ENCODE measurements at places on chromosomes 7 and 10. TPM values are rescaled to one million over a fixed set of nuclear protein-coding genes. Genes with fewer than 3 reads are reported as not detected.

The RAB11FIP2 gene
- 17.6 TPM for total RNA-seq

The IRF5 gene
- total RNA-seq: 4.1 TPM

The CDK14 gene
- total RNA-seq: 62.1 TPM

The ITIH2 gene
- total RNA-seq: not detected

The EN2 gene
- 0.11 TPM for total RNA-seq

- no peak for DNase-seq
Observed at GRCh38 chr7:141144921-141145629, 71.2 kb downstream of the TMEM178B start.

- no peak for DNase-seq
Observed at GRCh38 chr7:27248911-27249723, 6.5 kb downstream of the EVX1 start.

DNA sequence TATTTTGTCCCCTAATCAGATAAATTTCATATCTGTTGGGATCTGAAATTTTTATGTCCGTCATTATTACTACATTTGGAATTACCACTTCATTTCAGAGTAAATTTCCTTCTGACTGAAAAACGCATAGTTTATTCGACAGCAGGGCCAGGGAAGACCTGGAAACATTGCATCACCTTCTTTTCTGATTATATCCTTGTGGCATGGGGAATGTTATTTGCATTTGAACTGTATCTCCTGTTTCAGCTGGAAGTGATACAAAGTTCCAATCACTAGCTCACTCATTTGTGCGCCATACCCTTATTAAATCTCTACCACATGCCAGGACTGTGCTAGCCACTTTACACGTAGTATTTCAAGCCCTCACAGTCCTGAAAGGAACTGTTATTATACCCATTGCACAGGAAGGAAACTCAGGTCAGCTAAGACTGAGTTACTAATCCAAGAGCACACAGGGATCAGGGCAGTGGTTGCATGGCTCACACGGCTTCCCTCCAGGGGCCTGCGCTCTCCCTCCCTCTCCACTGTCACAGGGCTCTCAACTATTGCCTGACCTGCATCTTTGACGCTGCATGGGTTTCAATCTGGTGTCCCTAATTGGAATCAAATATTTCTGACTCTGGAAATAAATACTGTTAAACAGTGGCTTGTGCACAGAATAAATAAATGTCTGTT lies 84.4 kb upstream of the NANOS1 start:
- DNase-seq: no peak

DNA sequence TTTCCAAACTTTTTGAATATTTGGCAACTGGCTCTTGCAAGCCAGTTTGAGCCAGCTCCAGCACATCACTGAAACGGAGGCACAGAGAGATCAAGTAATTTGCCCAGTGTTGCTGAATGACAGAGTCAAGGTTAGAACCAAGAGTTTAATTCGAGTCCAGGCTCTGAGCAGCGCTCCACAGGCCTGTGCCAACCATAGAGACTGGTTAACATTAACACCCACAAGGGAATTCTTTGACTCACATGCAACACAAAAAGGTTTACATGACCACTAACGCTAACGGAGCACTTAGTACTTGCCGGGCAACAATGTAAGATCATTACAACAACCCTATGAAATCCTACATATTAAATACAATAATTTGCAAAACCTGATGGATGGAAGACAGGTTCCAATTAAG lies 1.5 kb downstream of the RGS10 start:
- no peak for DNase-seq

DNA sequence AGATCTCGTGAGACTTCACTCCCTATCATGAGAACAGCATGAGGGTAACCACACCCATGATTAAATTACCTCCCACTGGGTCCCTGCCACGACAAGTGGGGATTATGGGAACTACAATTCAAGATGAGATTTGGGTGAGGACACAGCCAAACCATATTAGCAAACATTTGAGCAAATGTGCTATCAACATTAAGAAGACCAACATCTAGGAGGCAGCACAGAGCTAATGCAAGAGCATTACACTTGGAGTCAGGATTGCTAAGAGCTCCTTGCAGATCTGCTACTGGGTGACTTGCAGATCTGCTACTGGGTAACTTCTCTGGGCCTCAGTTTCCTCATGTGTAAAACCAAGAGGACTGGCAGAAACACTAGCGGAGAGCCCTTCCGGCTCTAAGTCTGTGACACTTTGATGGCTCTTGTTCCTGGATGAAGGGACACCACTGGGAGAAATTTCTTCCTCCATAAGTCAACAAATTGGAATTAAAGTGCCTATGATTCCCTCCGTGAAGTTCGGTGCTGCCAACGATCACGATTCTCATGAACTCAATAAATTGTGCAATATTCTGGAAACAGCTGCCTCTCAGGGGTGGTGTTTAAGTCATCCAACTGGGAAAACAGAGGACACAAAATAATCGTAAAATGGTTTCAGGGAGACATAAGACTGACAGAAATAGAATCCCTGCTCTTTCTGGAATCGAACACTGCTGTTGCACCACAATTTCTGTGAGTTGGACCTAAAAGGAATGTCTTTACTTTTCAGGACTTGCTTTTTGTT lies 115.8 kb upstream of the ITGB1 start:
- peak; percentile 24 for DNase-seq

DNA sequence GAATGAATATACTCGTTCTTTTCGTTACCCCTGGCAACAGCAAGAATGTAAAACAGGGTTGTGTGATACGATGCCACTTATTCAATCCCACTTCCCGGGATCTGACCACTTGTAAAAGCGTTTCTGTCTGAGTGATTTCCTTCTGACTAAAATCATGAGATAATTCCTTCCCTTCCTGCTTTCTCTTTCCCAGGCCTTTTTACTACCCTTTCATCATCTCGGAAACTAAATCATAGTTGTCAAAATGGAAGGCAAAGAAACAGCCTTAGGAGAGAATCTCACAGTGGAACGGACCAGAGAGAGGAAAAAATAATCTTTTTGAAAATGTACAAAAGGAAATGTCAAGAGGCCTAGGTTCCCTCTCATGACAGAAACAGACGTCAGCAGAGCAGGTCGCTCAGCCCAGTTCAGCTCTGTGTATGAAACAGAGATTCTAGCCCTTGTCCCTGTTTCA lies 29.8 kb downstream of the DIP2C start:
- peak; percentile 7 for DNase-seq

DNA sequence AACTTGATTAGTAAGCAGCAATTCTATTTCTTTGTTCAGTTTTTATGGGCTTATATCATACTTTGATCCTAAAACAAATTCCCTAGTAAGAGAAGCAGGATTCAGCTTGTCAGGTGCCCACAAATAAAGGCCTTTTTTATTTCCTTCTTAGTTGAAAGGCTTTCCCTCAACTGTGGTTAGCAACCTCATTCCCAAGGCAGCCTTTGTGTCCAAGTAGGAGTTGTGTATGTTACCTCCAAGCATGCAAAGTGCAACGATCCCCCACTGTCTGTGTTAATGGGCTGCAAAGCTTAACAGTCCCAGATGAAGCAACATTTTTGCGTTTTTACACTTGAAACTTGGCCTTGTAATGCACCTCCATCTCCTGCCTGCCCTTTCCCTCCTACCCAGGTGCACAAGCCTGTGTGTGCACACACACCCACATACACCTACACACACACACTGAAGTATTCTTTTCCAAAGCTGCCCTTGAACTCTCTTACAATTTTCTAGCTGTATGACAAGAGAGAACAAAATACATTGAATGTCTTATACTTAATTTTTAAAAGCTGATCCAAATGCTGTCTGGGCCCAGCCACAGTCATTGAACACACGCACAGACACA lies 278.2 kb downstream of the SNX13 start:
- no peak for DNase-seq

GRCh38 chr10:24483701-24484100 lies 240.0 kb downstream of the ARHGAP21 start:
- no peak for DNase-seq

DNA sequence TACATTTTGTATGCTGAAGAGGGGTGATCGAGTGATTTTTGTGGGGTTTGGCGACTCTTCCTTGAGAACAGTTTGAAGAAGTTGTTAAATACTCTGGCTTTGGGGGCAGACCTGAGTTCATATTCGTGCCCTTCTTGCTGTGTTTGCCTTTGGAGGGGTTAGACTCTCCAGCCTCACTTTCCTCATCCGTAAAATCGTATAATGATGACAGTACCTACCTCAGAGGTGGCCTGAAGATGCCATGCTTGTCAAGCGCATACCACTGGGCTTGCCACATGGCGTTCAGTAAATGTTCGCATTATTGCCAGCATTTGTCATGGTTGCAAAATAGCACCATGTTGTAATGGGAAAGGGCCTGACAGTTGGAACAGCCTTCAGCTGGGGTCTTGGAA lies 1.3 kb downstream of the STK17A start:
- no peak for DNase-seq

GRCh38 chr7:81207801-81208200 lies 288.9 kb upstream of the SEMA3C start:
- no peak for DNase-seq

DNA sequence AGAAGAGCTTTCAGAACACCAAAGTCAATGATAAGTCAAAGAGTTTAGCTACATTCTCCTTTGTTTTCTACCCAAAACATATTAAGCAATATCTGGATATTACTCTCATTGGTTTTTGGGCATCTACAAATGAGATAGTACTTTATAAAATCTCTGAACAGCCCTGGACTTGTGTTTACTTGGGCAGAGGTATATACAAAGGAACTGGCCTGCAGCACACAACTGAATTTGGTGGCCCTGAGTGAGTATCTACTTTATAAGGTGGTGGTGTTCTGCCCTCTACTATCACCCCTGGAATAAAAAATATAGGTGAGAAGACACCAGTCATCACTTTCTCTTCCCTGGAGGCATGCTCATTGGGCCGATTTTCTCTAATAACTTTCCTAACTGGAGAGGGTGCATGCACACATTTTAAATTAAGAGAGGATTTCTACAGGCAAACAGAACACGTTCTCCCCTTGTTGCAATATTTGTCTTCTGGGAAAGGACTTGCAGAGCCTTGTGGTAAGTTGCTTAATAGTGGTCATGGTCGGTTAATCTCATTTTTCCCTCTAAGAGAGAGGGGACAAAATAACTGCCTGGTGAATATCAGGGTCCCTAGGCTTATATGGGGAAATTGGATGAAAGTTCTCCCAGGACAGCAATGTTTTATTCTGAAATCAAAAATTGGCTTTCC lies 41.1 kb downstream of the OTUD1 start:
- no peak for DNase-seq

DNA sequence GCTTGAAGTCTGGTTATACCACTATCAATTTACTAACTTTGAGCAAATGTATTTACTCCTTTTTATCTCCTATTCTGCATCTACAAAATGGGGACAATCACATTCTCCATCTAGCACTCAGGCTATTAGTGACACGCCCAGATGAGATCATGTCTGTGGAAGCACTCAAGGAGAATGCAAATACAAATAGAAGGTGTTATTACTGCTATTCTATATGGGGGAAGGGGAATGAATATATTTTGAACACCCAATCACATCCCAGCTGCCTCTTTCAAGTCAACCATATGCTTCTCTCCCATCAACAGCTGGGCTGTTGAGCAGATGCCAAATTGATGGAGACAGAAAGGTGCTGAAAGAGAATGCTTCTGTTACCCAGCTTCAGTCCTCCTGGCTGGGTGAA lies 23.5 kb downstream of the SGMS1 start:
- no peak for DNase-seq

DNA sequence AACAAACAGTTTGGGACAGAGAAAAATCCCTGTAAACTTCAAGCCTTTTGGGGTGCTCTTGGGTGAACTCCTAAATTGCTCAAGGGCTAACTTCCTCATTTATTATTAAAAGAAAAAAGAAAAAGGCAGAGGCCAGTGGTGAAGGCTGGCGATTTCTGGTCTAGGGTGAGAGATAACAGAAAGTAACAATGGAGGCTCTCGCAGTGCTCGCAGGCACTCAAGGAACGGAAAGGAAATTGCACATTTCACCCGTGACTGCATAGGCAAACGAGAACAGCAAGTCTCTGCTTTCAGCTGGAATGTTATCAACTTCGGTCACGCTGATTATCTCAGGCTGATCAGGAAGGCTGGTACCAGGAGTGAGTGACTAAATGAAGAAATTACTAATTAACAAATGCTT lies 70.7 kb downstream of the PRKAG2 start:
- no peak for DNase-seq

DNA sequence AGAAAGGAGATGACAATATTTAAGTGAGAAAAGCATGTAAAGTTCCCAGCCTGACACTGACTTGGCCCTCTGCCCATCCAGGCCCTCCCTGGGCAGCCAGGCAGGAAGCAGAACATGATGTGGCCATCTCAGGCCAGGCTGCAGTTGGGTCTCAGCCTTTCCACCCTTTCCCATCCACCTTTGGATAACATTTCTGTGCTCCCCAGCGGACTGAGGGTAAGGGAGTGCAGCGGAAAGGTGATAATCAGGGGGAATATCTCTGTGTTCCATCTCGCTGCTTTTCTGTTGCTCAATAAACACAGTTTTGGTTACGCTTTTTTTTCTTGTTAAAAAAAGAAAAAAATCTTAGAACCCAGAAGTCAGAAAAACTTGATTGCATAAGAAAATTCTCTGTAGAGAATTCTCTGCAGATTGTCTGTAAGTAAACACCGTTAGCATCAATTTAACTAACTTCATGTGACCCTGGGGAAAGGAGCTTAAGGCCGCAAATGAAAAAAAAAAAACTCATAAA lies 37.2 kb upstream of the TARP start:
- DNase-seq: peak; percentile 80

- DNase-seq: peak; percentile 70
Observed at GRCh38 chr7:877312-878232, 1.2 kb downstream of the GET4 start.

- DNase-seq: no peak
Observed at GRCh38 chr7:10571759-10572158, 401.9 kb upstream of the PHF14 start.

GRCh38 chr10:13771992-13772391 lies 185.2 kb downstream of the PRPF18 start:
- no peak for DNase-seq

- DNase-seq: no peak
Observed at GRCh38 chr10:4568086-4568485, 257.9 kb upstream of the AKR1E2 start.

DNA sequence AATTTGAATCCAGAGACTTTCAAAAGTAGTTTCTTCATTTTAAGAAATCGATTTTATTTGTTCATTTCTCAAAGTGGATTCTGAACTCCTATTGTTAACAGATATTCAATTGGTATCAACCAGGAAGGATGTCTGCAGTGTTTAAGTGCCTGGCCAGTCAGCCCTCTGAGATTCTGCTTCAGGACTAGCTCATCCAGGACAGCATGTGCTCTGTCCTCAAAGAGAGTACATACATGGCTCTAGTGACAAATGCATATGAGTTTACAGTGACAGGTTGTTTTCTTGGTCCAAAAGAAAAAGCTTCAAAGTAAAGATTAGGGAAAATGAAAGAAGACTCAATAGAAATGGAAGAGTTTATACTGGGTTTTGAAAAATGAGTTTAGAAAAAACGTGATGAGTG lies 8.4 kb upstream of the PTN start:
- DNase-seq: no peak

DNA sequence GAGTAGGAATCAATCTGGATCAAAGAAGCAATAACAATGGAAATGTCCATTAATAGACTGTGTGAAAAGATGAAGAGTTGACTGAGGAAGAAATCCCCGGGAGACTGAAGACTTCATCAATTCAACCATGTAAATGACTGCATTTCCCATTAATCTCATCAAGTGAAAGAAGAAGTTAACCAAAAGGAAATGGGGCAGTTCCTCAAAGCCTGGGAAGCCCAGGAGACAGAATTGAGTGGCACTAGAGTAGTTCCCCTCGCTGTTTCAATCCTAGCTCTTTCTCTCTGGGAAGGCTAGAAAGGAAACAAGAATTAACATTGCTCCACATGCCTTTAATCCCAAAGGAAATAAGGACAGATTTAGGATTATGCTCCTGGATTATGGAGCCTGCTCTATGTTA lies 4.8 kb upstream of the OR6V1 start:
- DNase-seq: no peak

Data from right cardiac atrium (tissue), 5 donors.